NCI-H1436 (cell line): ENCODE measurements at places on chromosomes 11 and 22.

- no peak for DNase-seq
Measured at GRCh38 chr11:81787584-81788049, 946.0 kb downstream of the FAM181B start.

- no peak for DNase-seq
Measured at GRCh38 chr11:84923489-84923888, 703.7 kb downstream of the DLG2 start.

- DNase-seq, result no peak
Measured at GRCh38 chr11:94142308-94143281, 14.0 kb downstream of the PANX1 start.

DNA sequence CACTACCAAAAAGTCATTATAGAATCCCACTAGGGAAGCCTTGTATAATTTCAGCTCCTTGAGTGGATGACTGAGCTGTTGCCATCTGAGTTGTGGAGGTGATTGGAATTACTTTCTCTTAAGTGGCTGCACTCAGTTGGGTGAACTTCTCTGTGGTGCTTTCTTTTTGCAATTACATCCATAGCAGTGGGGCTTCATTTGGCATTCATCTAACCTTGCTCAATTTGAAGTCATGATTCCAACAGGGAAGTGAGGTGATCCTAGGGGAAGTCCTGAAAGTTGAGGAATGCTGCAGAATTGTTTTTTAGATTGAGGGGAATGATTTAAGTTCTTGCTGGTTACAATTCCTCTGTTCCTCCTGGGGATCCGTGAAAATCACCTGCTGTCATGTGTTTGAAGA is 39.6 kb downstream of the ARHGAP42 start:
- peak; percentile 34 for DNase-seq

GRCh38 chr11:6813656-6814055 is 14.2 kb upstream of the OR6A2 start:
- DNase-seq, result no peak

DNA sequence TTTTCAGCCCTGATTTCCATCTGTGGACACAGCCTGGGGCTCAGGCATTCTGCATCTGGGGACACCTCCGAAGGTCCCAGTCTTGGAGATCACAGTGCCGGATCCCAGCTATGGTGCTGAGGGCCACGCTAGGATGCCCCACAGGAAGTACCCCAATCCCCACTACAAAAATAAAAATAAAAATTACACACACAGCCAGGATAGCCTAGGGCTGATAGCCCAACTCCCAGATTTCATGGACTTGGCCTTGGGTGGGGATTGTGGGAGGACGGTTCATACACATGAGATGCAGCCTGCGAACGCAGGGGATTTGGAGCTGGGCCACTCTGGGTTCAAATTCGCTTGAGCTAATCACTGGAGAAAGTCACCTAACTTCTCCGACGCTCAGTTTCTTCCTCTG is 237.7 kb downstream of the BUD13 start:
- no peak for DNase-seq

DNA sequence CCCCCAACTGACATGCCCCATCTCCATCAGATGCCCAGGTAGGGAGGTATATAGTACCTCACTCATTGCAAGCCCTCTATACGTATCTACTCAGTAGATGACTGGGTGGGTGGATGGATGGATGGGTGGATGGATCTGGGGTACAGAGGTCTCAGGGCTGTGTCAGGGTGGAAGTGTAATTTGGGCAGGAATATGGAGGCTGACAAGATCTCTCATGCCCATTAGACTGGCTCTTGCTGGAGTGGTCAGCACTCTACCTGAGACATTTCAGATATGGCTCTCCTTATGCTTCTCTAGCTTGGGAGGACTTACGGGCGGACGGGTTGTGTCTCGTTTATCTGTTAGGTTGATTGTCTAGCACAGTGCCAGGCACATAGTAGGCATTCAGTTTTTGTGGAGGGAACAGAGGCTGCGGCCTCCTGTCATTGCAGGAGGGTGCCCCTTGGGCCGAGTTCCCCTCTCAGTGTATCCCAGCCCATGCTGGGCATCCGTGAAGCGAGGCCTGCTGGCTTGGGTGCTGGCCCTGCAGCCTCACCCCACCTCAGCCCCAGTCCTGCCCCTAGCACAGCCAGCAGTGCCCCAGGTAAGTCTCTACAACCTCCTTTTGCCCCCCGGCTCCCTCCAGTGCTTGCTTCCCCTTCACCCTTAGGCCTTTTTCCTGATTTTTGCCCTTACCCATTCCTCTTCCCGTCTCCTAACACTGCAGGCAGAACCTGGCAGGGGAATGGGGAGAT is 13.7 kb downstream of the ROBO3 start:
- no peak for DNase-seq

GRCh38 chr22:19525116-19525660 is 978 bp upstream of the CLDN5 start:
- DNase-seq, result no peak

- DNase-seq, result no peak
Measured at GRCh38 chr22:49525801-49526535, 301.7 kb downstream of the BRD1 start.

DNA sequence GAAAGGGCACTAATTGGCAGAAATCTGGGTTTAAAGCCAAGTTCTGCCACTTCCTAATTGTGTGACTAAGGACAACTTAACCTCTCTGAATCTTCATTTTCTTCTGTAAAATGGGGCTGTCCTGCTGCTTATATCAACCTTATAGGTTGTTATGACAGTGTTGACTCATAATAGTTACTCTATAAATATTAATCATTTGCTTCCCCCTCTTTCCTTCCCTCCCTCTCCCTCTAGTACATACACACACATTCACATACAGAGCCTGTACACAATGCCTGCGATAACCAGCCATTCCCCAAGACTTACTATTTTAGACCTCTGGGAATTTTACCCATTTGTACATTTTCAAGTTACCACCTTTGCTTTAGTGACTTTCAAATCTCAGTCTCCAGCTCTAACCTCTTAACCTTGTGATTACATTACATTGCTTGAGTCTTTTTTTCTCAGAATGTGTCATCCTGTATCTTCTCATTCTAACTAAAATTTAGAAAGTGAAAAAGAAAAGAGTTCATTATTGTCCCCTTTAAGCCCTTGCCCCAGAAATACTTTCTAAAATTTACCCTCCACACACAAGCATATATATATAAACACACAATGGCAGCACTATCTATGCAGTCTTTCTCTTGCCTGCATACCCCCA is 31.9 kb downstream of the GDPD4 start:
- DNase-seq, result no peak

DNA sequence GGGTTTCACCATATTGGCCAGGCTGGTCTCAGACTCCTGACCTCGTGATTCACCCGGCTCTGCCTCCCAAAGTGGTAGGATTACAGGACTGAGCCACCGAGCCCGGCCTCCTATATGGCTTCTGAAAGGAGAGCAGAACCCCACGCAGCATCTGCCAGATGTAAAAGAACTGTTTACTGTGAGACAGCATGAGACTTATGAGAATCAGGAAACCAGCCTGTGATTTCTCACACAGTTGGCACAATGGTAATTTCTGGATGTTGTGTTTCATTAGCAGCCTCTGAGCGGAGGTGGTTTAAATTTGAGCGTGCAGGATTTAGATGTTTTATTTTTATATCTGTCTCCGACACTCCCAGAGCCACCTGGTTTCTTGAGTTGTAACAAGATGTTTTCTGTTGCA is 33.8 kb downstream of the CEP164 start:
- DNase-seq, result no peak

DNA sequence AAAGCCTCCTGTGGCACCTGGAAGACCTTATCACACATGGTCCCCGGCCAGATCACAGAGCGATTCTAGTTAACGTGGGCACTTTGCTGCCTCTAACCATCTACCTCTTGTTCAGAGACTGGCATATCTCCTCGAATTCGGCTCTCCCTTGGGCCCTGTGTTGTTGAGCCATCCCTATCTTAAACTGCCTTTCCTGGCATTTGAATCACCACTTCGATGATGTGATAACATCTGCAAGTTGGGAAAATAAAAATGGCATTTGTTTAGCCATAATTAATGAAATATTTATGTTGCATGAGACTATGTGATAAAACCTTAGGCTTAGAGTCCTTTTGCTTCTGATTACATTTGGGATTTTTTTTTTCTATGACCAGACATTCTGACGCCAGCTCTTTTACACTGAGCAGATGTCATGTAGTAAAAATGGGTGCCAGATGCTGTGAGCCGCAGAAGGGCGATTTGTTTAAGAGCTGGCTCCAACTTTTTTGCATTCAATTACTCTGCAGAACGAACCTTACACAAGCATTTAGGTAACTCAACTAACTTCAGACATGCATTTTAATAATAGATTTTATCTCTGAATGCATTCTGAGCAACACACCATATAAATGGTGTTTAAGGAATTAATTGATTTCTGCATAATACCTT is 58.5 kb upstream of the PARVA start:
- DNase-seq, result peak; percentile 79

DNA sequence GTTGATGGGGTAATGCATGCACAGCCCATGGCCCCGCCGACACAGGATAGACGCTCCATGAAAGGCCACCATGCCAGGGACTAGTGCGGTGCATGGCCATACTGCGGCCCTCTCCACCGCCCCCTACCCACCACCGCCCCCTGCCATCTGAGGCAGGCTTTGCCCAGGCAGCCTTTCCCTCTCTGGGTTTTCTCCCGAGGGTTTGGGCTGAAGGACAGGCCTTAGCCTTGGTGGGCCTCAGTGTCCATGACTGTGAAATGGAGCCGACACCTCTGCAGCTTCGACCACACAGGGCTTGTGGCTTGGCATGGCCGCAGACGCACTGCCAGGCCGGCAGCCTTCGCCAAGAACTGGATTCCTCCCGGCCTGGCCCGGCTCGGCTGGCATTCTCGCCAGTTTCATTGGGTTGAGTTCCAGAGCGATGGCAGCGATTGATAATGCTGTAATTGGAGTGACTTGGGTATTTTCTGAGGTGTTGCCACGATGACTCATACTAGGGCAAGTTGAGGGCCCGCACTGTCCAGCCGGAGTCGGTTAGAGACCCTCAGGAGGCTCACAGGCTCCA is 111.3 kb downstream of the WNT7B start:
- DNase-seq, result no peak

DNA sequence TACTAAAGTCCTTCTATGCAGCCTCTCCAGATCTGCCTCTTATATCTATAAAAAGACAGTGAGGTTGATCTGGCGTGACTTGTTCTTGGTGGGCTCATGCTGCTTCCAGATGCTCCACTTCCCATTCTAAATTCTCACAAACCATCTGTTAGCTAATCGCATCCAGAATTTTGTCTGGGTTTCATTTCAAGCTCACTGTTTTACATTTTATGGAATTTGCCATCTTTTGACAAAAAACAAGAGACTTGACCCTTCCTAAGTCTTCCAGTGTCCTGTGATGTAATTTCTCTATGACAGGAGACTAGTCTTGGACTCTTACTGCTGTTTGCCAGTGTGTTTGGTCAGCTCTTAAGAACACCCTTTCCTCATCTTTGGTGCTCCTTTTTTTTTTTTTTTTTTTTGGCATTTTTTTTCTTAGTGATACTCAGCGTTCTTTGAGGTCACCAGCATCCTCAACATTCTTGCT is 23.0 kb downstream of the CRKL start:
- DNase-seq, result no peak

DNA sequence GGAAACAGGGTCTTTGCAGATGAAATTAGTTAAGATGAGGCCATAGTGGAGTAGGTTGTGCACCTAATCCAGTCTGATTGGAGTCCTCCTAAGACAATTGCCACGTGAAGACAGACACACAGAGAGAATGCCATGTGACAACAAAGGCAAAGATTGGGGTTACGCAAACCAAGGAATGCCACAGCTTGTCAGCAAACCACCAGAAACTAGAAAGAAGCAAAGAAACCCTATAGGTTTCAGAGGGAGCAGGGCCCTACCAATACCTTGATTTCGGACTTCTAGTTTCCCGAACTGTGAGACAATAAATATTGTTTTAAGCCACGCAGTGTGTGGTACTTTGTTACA is 8.2 kb upstream of the LAYN start:
- no peak for DNase-seq

DNA sequence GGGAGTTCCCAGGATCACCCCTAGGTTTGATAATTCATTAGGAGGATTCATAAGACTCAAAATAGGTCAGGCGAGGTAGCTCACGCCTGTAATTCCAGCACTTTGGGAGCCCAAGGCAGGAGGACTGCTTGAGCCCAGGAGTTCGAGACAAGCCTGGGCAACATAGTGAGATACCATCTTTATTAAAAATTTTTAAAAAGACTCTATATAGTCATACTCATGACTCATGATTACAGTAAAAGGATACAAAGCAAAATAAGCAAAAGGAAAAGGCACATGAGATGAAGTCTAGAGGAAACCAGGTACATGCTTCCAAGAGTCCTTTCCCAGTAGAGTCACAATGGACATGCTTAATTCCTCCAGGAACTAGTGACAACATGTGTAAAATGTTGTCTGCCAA is 13.9 kb upstream of the PTS start:
- no peak for DNase-seq

- DNase-seq, result peak; percentile 8
Measured at GRCh38 chr22:20128902-20129746, 2.5 kb upstream of the ZDHHC8 start.

DNA sequence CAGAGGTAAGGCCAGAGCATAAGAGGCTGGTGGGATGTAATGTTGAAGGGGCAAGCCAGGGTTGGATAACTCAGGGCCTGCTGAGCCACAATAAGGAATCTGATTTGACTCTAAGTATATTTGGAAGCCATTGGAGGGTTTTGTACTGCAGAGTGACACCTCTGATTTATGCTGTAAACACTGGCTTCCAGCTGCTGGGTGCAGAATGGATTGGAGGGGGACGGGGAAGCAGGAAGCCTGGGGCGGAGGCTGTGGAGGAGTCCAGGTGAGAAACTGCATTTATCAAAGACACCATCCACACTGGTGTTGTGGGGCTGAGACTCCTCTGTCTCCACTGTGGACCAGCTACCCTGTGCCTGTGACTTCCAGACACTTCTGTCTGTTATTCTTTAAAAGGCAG is 26.8 kb downstream of the MIAT start:
- no peak for DNase-seq

DNA sequence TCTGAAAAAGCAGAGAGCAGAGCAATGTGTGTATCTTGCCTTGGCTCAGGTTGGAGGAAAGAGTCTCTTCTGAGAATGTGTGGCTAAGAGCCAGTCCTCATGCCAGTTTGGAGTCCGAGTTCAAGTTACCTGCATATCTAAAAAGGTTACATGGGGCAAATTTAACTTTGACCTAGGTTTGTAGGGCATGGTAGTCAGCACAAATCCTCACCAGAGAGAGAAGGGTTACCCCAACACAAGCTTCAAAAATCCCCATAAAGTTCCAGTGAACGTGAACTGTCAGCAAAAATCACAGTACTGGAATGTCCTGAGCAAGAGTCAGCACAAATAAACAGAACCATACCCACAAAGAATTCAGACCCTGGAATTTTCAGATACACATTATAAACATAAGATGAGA is 13.8 kb downstream of the SDHD start:
- no peak for DNase-seq

GRCh38 chr11:119863851-119864601 is 135.0 kb upstream of the NECTIN1 start:
- DNase-seq, result no peak

DNA sequence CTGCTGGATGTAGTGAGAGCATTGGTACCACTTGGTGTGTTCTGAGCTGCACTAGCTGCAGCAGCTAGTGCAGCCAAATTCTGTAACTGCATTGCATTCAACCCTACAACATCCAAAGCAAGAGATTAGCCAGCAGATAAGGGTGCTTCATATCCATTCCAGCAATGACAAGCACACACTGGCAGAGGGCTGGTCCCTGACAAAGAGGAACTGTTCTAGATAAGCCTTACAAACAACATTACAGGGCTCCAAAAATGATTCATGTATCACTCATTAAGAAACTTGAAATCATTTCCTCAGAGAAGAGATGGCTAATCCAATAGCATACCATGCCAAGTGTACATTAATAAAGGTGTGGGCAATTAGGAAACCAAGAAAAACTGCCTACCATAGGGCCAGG is 28.4 kb upstream of the RAPSN start:
- no peak for DNase-seq
